ENCODE measurements at places on chromosomes 16 and 17.
A peak's percentile ranks its signal among the peaks of the same experiment; 100 is the strongest.

- H3K36me3 ChIP-seq = peaks cover 12% of the 10 kb centered on the region
- DNase-seq = no peak
- no peak overlapping the region for H3K4me3 ChIP-seq
- H3K4me1 ChIP-seq = no peaks in the 10 kb centered on the region
Observed at GRCh38 chr16:47612711-47613110, 151.6 kb downstream of the PHKB start.

DNA sequence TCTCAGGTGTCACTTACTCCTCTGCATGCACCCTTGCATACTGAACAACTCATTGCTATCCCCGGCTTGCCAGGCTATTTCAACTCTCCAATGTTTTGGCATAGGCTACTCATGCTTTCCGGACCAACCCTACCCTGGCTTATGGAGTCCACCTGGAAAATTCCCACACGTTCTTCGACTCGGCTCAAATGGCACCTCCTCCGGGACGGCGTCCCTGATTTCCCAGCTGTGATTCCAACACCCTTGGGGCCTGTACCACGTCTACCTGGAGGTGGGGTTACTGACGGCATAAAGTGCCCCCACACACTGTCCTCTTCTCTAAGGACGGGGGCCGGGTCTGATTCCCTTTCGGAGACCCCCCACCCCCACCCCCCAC lies 498 bp downstream of the SMYD4 start:
- peaks cover 43% of the 10 kb centered on the region for H3K4me1 ChIP-seq
- peaks cover 61% of the 10 kb centered on the region for H3K36me3 ChIP-seq
- DNase-seq = no peak
- H3K27me3 ChIP-seq = no peaks in the 10 kb centered on the region
- H3K4me3 ChIP-seq = peak overlapping the region; percentile 94
- peak overlapping the region; percentile 64 for H3K27ac ChIP-seq

DNA sequence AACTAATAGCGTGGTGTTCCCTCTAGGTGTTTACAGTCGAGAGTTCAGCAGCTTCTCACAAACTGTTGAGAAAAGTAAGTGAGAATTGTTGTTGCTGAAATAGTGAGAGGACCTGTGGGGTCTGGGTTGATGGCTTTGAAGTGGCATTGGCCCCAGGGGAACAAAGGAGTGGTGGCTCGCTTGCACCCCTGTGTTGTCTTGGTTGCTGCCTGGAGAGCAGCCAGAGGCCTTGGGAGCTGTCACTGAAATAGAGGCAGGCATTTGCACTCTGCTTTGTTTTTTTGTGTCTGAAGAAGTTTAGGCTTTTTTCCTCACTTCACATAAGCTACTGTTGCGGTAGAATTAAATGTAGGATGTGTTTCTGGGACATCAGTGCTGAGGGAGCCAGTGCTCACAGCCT lies 36.8 kb downstream of the PRMT7 start:
- peaks cover 80% of the 10 kb centered on the region for H3K36me3 ChIP-seq
- H3K4me3 ChIP-seq = no peak overlapping the region
- DNase-seq = no peak
- H3K4me1 ChIP-seq = peaks cover 2% of the 10 kb centered on the region
- no peak overlapping the region for H3K27ac ChIP-seq

GRCh38 chr17:45770632-45771270 lies 13.4 kb upstream of the CRHR1 start:
- no peak for DNase-seq
- H3K4me1 ChIP-seq = no peaks in the 10 kb centered on the region
- no peak overlapping the region for H3K4me3 ChIP-seq
- H3K27ac ChIP-seq = no peak overlapping the region
- H3K27me3 ChIP-seq = peaks cover 17% of the 10 kb centered on the region

Measured in activated T-helper 2 cell treated with anti-CD3 and anti-CD28 coated beads, Interferon-gamma antibody, Interleukin-2, Interleukin-4, amounts not matched to agents 10 μg/mL and 5 μg/mL and 100 μg/mL, durations not matched to agents 14 hours and 24 hours and 36 hours (primary cell).